B cell (primary cell): ENCODE measurements at places on chromosomes 16 and 17. TPM values are rescaled to one million over a fixed set of nuclear protein-coding genes. Genes with fewer than 3 reads are reported as not detected.

GRCh38 chr17:32795339-32795979 lies 81.5 kb downstream of the MYO1D start:
- no peaks in the 10 kb centered on the region for H3K4me1 ChIP-seq
- H3K27me3 ChIP-seq = peaks cover 2% of the 10 kb centered on the region
- H3K36me3 ChIP-seq = no peaks in the 10 kb centered on the region
- H3K27ac ChIP-seq = no peak overlapping the region
- no peak overlapping the region for H3K4me3 ChIP-seq

DNA sequence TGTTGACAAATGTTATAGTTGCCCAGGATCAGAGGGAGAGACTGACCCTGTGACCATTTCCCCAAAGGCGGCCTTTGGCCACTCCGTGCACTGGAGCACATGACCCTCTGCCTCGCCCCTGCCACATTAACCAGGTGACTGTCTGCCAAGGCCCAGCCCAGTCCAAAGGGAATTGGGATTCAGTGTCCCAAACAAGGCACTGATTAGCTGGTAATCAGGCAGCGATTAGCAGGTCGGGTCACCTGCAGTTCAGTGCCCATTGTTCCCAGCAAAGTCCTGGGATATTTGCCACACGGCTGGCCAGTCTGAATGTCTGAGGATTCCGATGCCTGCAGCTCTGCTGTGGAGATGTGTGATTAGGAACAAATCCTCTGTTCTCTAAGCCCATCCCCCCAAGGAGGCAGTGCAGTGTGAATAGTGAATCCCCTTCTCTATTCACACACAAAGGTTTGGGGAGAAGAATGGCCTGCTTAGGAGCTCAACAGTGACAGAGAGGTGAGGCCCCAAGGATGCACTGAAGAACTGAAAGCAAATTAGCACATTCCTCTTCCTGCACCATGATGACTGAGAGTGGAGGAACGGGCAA lies 123.1 kb upstream of the MAF start:
- no peak overlapping the region for H3K27ac ChIP-seq
- no peaks in the 10 kb centered on the region for H3K27me3 ChIP-seq
- DNase-seq = no peak
- H3K4me1 ChIP-seq = no peaks in the 10 kb centered on the region
- H3K36me3 ChIP-seq = no peaks in the 10 kb centered on the region
- no peak overlapping the region for H3K4me3 ChIP-seq

GRCh38 chr17:67137026-67137370 lies 92.6 kb downstream of the CACNG1 start:
- H3K27me3 ChIP-seq = no peaks in the 10 kb centered on the region
- no peak for DNase-seq
- peaks cover 32% of the 10 kb centered on the region for H3K36me3 ChIP-seq
- no peak overlapping the region for H3K4me3 ChIP-seq
- no peaks in the 10 kb centered on the region for H3K4me1 ChIP-seq
- no peak overlapping the region for H3K27ac ChIP-seq

IRF8 gene
- 332 and 337 TPM in 2 replicates for total RNA-seq

- no peak overlapping the region for H3K4me3 ChIP-seq
- peaks cover 4% of the 10 kb centered on the region for H3K4me1 ChIP-seq
- no peaks in the 10 kb centered on the region for H3K27me3 ChIP-seq
- H3K27ac ChIP-seq = no peak overlapping the region
- no peak for DNase-seq
Measured at GRCh38 chr17:76151896-76152454, 10.9 kb upstream of the FOXJ1 start.

OTOP3 gene
- total RNA-seq = not detected in 2 replicates

DNA sequence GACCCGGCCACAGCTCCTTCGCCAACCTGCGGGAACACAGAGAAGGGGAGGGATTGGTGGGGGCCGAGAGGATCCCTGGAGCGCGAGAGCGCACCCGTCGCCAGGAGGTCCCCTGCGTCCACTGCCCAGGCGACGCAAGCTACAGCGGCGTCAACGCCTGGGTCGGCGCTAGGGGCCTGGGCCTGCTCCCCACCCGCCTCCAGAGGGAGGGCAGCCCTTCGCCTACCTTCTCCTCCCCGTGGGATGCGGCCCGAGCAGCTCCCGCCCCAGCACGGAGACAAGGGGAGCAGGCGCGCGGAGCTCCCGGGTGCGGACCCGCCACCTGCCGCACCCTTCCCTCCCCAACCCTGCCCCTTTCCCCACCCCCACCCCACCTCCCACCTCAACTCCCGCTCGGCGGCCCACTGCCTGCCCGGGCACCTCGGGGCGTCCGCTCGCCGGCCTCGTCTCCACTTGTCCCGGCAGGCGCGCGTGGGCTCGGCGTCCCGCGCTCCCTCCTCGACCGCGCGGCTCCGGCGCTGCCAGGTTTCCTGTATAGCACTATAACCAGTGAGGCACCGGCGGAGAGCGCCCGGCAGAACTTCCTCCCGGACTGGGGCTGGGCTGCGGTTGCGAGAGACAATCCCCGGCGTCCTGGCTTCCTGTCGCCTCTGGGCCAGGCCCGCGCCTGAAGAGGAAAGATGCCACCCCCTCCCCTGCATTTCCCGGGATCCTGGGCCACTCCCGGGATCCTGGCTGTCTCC lies 119.1 kb upstream of the SMURF2 start:
- H3K27me3 ChIP-seq = peaks cover 32% of the 10 kb centered on the region
- H3K4me1 ChIP-seq = peaks cover 51% of the 10 kb centered on the region
- DNase-seq = peak; percentile 52
- H3K4me3 ChIP-seq = peak overlapping the region; percentile 60
- no peak overlapping the region for H3K27ac ChIP-seq

DNA sequence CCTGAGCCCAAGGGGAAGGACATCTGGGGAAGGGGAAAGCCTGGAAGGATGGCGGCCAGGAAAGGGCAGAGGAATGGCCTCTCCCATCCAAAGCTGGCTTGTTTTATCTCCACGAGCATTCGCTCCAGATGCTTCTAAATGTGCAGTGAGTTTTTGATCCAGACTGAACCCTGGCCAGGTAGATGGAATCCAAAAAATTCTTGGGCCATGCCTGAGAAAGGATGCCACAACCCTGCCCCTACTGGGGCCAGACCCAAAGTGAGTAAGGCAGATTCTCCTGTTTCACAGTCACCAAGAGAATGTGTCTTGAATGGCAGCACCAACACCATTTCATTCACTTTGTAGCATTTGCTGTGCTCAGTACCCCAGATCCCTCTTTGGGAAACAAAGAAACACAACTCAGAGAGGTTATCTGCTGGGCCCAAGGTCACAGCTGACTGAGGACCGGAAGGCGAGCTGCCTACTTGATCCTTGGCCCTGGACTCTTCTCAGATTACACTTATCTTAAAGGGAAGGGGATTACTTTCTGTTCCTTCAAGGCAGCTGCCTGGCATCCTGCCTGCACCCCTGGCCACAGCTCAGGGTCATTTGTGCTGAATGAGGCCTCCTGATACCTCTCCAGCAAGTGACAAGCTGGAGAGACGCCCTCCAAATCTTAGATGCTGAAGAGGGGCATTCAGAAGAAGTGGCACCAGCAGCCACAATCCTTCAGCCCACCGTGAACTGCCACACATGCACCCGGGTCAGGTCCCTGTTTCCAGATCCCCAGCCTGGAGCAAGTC lies 3.6 kb downstream of the LRRC75A start:
- H3K27me3 ChIP-seq = no peaks in the 10 kb centered on the region
- no peak overlapping the region for H3K4me3 ChIP-seq

VPS25 gene
- total RNA-seq = 38.7 and 38.8 TPM in 2 replicates

GRCh38 chr17:13086142-13086769 lies 68.4 kb upstream of the ELAC2 start:
- no peaks in the 10 kb centered on the region for H3K4me1 ChIP-seq
- no peak for DNase-seq
- H3K36me3 ChIP-seq = no peaks in the 10 kb centered on the region

CHST6 gene
- 0.07 and 0.17 TPM in 2 replicates for total RNA-seq

- H3K36me3 ChIP-seq = no peaks in the 10 kb centered on the region
- H3K27ac ChIP-seq = no peak overlapping the region
- no peak overlapping the region for H3K4me3 ChIP-seq
- peaks cover 9% of the 10 kb centered on the region for H3K4me1 ChIP-seq
Measured at GRCh38 chr17:17893801-17894644, 57.2 kb upstream of the SREBF1 start.

DNA sequence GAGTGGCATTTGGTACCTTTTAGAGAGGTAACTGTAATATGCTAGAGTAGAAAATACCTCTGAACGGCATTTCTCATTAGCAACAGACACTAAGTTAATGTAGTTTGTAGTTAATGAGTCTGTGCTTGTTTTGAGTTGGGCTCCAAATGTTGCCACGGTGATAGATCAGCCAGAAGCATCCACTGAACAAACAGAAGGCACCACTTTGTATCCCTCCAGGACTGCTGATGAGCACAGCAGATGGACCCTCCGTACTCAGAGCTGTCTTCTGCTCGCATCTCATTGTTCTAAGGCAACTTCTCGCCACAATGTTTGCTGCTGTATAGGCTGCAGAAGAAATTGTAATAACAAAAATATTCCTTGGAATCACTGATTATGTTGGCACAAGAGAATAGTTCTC lies 56.1 kb downstream of the TNRC6C start:
- H3K4me1 ChIP-seq = no peaks in the 10 kb centered on the region
- H3K27ac ChIP-seq = no peak overlapping the region
- DNase-seq = no peak

GRCh38 chr16:50340578-50340977 lies 28.2 kb downstream of the BRD7 start:
- H3K4me1 ChIP-seq = no peaks in the 10 kb centered on the region
- DNase-seq = no peak
- H3K27ac ChIP-seq = no peak overlapping the region
- H3K27me3 ChIP-seq = no peaks in the 10 kb centered on the region
- no peak overlapping the region for H3K4me3 ChIP-seq

TBC1D3C gene
- total RNA-seq = 7.3 and 13.5 TPM in 2 replicates

GRCh38 chr16:84834403-84834772 lies 14.6 kb downstream of the CRISPLD2 start:
- H3K4me3 ChIP-seq = no peak overlapping the region
- DNase-seq = no peak
- H3K4me1 ChIP-seq = no peaks in the 10 kb centered on the region
- no peaks in the 10 kb centered on the region for H3K27me3 ChIP-seq
- no peak overlapping the region for H3K27ac ChIP-seq

- DNase-seq = peak; percentile 52
- H3K4me1 ChIP-seq = no peaks in the 10 kb centered on the region
- no peaks in the 10 kb centered on the region for H3K27me3 ChIP-seq
Measured at GRCh38 chr17:34146440-34147043, 108.5 kb upstream of the CCL2 start.

DNA sequence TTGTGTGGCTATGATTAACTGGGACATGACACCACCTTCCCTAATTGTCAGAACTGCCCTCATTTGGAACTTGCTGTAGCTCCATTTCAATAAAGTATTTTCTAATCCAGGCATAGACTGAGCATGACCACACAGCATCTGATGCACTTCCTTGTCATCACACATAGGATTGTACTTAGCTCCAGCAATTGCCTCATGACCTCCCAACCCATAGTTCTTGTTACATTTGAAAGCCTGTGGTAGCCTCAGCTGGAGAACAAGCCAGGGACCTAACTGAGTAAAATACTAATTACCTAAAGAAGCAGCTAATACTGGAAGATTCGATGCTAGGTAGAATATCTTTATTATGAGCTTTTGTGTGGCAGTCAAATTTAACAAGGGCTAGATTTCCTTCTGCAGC lies 187.3 kb upstream of the KIF2B start:
- H3K27ac ChIP-seq = no peak overlapping the region
- H3K36me3 ChIP-seq = no peaks in the 10 kb centered on the region
- no peaks in the 10 kb centered on the region for H3K27me3 ChIP-seq
- H3K4me3 ChIP-seq = no peak overlapping the region

TM4SF5 gene
- not detected in 2 replicates for total RNA-seq

DNA sequence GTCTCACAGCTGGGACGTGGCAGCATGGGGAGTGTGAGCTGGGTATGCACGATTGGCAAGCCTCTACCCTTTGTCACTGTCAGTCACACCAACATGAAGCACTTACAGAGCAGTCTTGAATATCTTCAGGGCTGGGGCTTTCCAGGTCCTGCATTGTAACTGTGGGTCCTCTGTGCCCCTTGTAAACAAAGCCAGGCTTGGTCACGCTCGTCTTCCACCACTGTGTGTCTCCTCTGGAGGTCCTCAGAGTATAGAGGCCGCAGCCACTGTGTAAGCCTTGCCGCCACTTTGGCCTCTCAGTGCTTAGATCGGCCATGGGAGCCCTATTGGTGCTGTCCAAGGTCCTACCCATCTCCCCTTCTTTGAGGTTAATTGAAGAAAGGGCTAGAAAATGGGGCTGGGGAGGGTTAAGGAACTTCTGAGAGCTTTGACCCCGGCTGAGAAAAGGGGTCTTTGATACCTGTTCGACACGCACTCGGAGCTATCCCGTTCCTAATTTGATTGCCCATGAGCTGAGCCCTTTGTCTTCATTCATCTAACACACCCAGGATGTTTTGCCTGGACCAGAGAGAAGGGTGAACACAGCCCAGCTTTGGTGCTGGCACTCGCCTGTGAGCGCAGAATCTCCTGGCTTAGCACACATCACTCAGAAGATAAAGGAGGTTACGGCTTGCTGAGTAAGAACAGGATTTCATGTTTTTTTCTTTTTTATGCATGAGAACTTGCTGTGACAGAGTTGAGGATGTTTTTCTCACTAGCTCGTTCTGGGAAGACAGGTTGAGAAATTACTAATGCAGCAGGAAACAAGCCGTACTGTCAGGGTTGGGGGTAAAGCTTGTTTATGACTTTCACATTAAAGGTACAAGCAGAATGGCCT lies 267.9 kb downstream of the CPPED1 start:
- H3K27ac ChIP-seq = no peak overlapping the region
- H3K36me3 ChIP-seq = peaks cover 17% of the 10 kb centered on the region
- no peaks in the 10 kb centered on the region for H3K27me3 ChIP-seq
- no peak for DNase-seq
- H3K4me3 ChIP-seq = no peak overlapping the region

GRCh38 chr16:13448346-13448745 lies 471.6 kb upstream of the ERCC4 start:
- no peaks in the 10 kb centered on the region for H3K36me3 ChIP-seq
- DNase-seq = no peak
- no peaks in the 10 kb centered on the region for H3K27me3 ChIP-seq
- no peak overlapping the region for H3K27ac ChIP-seq
- H3K4me3 ChIP-seq = no peak overlapping the region

DNA sequence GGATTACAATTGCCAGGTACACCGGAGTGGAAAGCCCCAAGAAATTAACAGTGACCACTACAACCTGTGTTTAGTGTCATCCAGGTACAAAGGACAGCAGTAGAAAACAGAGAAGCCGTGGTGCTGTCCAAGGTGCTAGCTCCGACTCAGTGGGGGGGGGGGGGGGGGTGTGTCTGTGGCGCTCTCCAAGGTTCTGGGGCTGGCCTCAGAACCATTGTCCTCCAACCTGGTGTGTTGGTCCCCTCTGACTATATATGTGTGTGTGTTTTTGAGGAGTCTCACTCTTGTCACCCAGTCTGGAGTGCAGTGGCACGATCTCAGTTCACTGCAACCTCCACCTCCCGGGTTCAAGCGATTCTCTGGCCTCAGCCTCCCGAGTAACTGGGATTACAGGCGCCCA lies 5.8 kb upstream of the ZNF23 start:
- no peaks in the 10 kb centered on the region for H3K4me1 ChIP-seq
- H3K27me3 ChIP-seq = no peaks in the 10 kb centered on the region
- no peak overlapping the region for H3K27ac ChIP-seq
- peak; percentile 62 for DNase-seq

- peak; percentile 76 for DNase-seq
- H3K4me1 ChIP-seq = peaks cover 15% of the 10 kb centered on the region
- no peak overlapping the region for H3K27ac ChIP-seq
- H3K27me3 ChIP-seq = no peaks in the 10 kb centered on the region
- H3K4me3 ChIP-seq = no peak overlapping the region
- H3K36me3 ChIP-seq = peaks cover 38% of the 10 kb centered on the region
Measured at GRCh38 chr17:29682054-29682453, 59.3 kb upstream of the CORO6 start.
